NCI-H1930 (cell line): ENCODE measurements at places on chromosomes 4 and X.

GRCh38 chr4:162126729-162127128, 37.1 kb downstream of the FSTL5 start:
- no peak for DNase-seq

DNA sequence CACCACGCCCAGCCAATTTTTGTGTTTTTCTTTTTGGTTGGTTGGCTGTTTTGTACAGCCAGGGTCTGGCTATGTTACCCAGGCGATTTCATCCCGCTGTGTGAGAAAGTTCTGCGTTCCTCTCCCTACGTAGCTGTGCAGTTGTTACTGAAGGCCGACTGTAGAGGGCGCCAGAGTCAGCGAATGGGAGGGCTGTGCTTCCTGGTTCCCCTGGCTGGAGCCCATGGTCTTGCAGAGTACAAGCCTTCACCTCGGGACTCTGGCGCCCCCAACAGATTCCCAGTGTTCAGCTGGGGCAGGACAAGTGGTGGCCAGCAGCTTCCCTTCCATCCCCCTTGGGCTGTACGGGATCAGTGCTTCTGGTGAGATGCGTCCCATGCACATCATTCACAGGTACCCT, 5.6 kb upstream of the CT45A1 start:
- peak; percentile 63 for DNase-seq

DNA sequence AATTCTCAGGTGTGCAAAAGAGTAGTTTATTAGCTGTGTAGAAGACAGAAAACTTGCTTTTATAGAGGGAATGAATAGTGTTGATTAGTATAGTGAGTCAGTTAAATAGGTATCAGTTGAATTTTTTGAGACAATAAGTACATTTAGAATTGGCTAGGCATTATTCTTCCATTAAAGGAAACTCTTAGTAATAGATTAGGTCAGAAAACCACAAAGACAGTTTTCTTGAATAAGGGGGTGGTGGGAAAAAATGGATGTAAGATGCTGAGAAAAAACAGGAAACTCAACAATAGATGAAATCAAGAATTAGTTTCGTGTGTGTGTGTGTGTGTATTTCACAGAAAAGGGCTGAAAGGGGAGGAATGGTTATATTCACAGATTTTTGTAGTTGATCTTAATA, 16.8 kb downstream of the CD38 start:
- DNase-seq = no peak

DNA sequence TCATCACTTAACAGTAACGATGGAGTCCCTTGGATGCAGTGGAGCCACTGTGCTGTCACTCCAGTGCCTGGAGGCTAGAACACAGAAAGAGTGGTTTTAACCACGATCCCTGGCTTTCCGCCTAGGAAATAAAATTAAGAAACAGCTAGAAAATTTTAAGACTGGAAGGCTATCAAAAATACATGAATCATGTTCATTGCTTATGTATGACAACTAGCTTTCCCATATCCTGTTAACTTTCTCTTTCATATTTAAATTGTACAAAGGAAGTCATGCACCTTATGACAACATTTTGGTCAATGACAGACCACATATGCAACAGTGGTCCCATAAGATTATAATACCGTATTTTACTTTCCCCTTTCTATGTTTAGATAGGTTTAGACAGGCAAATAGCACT, 115.1 kb downstream of the GALNTL6 start:
- DNase-seq = no peak

- DNase-seq = no peak
Observed at GRCh38 chrX:111052478-111052877, 43.5 kb upstream of the PAK3 start.

DNA sequence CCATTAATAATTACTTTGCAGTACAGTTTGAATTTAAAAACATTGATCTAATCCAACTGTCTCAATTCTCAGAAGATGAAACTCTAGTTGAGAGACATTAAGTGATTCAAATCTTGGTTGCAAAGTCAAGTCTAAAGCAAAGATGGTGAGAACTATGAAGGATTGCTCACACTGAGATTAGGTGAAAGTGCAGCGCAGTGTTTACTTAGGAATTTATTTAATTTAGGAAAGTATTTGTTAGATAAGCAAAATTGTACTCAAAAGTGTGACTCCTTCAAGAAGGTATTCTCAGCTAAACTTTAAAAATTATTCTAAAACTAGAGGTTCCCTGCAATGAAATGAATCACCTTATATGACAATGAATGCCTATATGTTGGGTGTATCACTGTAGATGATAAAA, 454.9 kb downstream of the PDGFC start:
- no peak for DNase-seq

DNA sequence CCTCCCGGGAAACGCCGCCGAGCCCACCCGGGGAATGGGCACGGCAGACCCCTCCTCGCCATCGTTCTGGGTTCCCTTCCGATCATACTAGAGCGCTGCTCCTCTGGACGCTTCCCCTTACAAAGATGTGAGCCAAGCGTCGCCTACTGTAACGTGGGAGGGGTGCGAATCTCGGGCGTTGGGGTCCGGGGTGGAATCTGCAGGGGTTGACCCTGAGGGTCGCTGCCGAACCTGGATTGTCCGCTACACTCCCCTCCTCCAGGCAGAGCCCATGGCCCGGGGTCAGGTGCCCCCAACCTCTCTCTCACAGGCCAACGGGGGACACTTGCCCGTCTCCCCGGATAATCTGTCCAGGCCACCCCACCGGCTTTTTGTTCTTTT, 13.8 kb downstream of the BCOR start:
- no peak for DNase-seq

DNA sequence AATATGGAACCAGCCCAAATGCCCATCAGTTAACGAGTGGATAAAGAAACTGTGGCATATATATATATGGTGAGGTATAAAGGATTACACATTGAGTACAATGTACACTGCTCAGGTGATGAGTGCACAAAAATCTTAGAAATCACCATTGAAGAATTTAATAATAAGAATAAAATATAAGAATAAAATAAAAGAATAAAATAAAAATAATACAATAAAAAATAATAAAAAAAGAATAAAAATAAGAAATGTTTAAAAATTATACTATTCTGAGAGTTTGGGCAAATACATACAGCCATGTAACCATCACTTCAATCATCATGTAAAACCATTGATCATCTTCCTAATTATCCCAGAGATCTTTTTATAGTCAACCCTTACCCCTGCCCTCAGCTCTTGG, 173.5 kb downstream of the AWAT2 start:
- DNase-seq = no peak

DNA sequence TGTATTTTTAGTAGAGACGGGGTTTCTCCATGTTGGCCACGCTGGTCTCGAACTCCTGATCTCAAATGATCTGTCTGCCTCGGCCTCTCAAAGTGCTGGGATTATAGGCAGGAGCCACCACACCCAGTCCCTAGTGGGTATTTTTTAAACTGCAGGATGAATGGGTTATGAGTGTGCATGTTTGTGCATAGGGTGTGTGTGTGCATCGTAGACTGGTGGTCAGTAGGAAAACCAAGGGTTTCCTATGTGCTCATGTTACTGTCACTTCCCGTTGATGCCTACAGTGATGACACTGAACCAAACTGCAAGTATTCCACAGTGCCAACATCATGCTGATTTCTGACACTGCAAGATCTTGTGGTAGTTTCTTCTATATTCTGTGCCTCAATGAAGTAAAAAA, 41.1 kb downstream of the DDIT4L start:
- no peak for DNase-seq

GRCh38 chrX:101485212-101485949, at the start of gene ARMCX4:
ARMCX4 (plus strand) TSS chrX:101485456; CDS start chrX:101488590, 3,134 bp downstream.
- peak; percentile 22 for DNase-seq

GRCh38 chr4:89788206-89789072, 48.5 kb downstream of the SNCA start:
- DNase-seq = no peak

GRCh38 chr4:158353541-158354304, 143.4 kb downstream of the TMEM144 start:
- DNase-seq = no peak

- DNase-seq = peak; percentile 8
Observed at GRCh38 chrX:40108959-40109287, 11.2 kb upstream of the BCOR start.

- DNase-seq = no peak
Observed at GRCh38 chrX:150405006-150405405, 41.9 kb downstream of the MAMLD1 start.

DNA sequence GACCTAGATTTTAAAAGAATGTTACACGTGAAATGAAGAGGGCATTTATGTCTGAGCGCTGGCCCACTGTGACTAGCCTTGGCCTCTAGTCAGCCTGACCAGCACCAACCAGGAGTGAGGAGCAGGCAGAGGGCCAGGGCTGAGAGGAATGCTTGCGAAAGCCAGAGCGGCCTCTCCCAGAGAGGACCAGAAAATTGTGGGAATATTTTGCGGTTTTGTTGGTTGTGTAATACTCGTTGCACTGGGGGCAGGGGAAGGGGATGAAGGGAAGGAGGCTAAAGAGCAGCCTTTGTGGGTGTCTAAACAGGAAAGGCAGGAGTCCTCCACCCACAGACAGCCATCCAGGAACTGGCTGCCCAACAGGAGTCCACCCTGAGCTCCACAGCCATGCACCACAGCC, 3.8 kb downstream of the GABRE start:
- no peak for DNase-seq

DNA sequence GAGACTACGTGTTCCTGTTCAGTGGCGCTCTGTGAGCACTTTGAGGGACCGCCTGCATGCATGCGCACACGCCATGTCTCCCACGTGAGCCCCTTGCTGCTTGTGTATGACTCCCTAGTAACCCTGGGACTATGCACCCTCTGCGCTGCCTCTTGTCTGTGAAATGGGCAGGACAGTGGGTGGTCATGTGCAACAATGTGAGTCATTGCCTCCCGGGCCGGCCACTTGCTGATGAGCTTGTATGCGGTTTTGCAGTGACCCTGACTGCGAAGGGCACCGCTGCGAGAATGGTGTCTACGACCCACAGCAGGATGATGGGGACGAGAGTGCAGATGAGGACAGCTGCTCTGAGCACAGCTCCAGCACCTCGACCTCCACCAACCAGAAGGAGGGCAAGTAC, 61.4 kb downstream of the TNIP2 start:
- no peak for DNase-seq

GRCh38 chr4:138401334-138401733, 159.2 kb upstream of the SLC7A11 start:
- no peak for DNase-seq

DNA sequence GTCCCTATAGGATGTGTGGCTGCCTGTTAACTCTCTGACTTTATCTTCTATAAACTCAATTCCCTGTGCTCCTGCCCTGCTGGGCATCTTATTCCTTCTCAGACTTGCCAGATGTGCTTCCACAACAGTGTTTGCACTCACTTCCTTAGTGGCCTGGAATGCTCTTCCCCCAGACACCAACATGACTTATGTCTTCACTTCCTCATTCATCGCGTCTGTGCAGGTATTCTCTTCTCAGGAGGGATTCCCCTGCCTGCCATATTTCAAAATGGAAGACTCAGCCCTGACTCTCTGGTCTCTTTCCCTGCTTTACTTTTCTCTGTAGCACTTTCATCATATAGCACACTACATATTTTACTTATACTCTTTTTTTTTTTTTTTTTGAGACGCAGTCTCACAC, 344.0 kb downstream of the CENPC start:
- DNase-seq = no peak

DNA sequence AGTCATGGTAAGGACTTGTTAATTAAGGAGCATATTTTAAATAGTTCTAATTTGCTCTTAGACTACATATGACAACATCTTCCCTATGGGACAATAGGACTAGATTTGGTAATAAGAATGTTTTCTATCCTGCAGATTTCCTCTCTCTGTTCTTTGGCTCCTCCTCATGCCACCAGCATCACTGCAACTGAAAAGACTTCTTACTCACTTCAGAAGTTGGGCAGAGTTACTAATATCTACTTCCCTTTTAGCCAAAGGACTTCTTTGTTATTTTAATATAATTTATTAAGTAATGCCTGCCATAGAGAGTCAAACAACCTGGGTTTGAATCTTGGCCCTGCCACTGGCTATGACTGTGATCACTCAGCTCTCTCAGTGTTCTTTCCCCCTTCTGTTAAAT, 16.4 kb downstream of the MMAA start:
- DNase-seq = no peak

- no peak for DNase-seq
Observed at GRCh38 chrX:46325312-46325877, 219.8 kb downstream of the ZNF674 start.

DNA sequence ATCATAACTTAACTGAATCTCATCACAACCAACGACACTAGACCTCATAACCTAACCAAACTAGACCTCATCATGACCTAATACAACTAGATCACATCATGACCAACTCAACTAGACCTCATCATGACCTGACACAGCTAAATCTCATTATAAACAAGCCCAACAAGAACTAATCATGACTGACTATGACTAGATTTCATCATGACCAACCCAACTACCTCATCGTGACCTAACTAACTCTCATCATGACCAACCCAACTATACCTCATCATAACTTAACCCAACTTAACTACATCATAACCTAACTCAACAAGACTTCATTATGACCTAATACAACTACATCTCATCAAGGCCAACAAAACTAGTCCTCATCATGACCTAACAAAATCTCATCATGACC, 86.8 kb downstream of the DHRSX start:
- DNase-seq = no peak

DNA sequence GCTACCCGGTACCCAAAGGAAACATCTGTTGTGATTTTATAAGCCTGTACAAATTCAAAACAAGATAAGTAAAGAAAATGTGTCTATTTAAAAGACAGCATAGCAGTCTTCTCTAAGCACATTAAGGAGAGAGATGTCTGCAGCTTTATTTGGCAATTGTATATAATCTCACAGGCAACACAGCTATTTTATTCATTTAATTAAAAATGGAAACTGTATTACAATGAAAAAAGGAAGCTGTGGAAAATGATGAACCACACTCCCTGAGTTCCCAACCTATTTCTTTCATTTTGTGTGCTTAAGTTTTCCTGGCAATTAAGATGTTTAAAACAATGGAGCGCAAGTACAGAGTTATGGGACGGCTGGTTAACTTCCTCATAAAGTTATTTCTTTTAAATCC, 78.4 kb downstream of the CBLL2 start:
- no peak for DNase-seq

DNA sequence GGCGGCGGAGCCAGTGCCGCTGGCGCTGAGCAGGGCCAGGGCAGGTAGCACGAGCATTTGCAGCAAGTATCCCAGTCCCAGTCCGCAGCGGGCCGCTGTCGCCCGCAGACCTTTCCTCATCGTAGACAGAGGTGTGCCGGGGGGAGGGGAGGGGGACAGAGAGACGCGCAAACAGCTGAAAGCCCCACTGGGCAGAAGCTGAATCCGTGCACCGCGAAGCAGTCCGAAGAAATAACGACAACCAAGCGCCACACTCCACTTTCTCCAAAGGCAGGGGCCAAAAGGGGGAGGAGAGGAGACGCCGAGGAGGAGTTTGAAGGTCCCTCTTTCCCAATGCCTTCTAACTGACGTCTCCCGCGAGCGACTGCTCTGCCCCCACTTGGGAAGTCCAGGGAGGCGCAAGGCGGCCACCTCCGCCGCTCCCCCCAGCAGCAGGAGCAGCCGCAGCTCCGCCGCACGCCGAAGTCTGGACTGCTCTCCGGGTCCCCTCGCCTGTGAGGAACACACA, at the start of gene UNC5C:
TSS of gene UNC5C (minus strand) at position 236 of the 508 bp plus-strand sequence.
- DNase-seq = no peak

GRCh38 chr4:169121861-169122382, 111.9 kb upstream of the CBR4 start:
- no peak for DNase-seq

GRCh38 chrX:20527558-20528011, 260.9 kb upstream of the RPS6KA3 start:
- DNase-seq = peak; percentile 1

GRCh38 chr4:93732509-93732908, 96.0 kb upstream of the ATOH1 start:
- no peak for DNase-seq
